ENCODE measurements at places on chromosomes 4 and X.

DNA sequence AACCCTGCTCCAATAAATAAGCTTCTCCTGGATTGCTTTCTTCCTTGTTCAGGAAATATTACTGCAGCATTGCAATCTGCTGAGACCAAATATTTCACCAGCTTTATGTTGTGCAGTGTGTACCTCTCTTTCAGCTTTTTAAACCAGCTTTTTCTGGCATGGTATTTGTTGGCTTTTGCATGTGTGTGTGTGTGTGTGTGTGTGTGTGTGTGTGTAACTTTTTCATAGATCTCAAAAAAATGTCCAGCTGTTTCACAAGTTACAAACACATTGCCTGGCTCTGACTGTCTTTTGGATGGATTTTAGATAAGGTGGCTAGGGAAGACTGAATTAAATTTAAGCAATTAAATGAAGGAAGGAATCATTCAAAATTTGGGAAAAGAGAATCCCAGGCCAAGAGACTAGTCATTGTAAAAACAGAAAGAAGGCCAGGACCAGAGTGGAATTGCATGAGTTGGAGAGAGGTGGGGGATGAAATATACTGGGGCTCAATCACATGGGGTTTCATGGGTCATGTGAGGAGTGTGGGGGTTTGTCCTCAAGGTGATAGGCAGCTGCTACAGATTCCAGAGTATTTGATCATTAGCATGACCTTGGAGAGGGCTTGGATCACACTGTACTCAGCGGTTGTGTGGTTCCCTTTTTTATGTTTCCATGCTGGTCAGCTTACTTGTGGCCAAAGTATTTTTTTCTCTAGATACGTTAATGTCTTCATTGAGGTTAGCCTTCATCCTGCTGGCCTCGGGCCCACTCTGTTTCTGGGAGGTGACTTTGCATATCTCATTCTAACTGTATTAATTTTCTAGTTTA is 357.7 kb upstream of the BOD1L1 start:
- no peak for DNase-seq

DNA sequence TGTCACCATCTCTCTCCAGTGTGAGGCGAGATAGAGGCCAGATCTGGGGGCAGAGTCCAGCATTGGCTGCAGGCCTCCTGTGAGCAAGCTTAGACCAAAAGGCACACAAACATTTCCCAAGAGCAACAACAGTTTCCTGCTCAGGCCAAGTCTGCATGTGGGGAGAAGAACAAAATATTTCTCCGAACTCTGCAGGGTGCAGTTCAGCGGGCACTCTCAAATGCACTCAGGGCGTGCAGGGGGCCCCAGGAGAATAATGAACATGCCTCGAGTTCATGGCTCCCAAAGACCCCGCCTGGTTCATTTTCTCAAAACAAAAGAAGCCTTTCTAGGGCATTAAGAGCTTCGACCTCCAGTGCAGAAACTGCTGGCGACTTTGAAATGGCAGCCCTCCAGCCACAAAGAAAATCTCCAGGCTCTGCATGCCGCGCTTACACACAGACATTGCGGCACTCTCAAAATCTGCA is 57.8 kb upstream of the HELT start:
- DNase-seq: peak; percentile 87

- DNase-seq: no peak
Measured at GRCh38 chr4:16693641-16694040, 204.8 kb downstream of the LDB2 start.

- DNase-seq: no peak
Measured at GRCh38 chr4:165458471-165458870, 79.7 kb downstream of the CPE start.

GRCh38 chrX:118566359-118566758 is 70.7 kb downstream of the DOCK11 start:
- DNase-seq: no peak

GRCh38 chrX:5290635-5291034 is 938.0 kb downstream of the NLGN4X start:
- DNase-seq: no peak

- no peak for DNase-seq
Measured at GRCh38 chr4:3010998-3011397, 47.6 kb downstream of the GRK4 start.

- DNase-seq: no peak
Measured at GRCh38 chrX:150372280-150372679, 9.2 kb downstream of the MAMLD1 start.

- DNase-seq: no peak
Measured at GRCh38 chr4:14848229-14848628, 154.1 kb upstream of the CPEB2 start.

DNA sequence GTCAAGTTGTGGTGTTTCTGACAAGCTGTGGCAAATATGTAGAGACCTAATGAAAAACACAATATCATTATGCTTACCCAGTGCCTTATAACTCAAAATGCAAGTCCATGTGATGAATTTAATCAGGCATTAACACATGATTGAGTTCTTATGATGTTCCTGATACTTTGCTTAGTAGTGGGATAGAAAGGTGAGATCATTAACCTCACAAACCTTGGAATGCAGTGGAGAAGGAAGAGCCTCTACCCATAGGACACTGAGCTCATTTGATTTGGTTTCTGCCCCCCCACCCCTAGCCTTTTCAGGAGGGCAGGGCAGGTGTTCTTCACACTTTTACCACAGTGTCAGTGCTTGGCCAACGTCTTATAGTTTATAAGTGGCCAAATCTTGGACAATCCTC is 683.6 kb upstream of the CPEB2 start:
- no peak for DNase-seq

GRCh38 chrX:45824471-45824870 is 623.8 kb upstream of the DIPK2B start:
- no peak for DNase-seq

- DNase-seq: no peak
Measured at GRCh38 chrX:118355225-118355920, 9.5 kb downstream of the WDR44 start.

DNA sequence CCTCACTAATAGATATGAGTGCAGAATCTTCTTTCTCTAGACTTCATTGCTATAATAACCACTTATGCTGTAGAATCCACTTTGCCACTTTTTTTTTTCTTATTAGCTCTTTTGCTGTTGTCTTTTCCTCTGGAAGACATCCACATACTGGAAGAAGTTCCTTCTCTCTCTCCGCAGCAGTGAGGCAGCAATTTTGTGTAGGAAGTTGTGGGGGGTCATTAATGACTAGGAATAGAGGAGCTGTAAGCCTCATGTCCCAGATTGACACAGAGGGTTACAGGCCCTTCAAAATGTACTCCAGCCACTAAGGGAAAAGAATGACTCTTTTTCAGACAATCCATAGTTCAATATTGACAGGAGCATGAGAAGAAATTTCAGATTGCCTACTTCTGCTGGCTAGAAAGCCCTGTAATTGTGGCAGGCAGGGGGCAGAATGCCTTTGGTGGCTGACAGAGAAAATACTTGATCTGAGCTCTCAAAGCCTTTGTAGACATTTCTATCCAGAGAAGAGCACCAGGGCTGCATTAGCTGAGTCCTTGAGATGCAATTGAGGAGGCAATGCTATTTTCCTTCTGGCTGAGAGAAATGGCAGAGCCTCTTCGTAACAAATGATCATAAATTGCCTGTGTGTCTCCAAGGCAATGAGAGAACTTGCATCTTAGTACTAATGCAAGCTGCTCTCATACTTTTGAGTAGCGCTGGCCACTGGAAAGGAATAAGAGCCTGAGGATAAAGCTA is 856.2 kb downstream of the STIM2 start:
- DNase-seq: no peak

DNA sequence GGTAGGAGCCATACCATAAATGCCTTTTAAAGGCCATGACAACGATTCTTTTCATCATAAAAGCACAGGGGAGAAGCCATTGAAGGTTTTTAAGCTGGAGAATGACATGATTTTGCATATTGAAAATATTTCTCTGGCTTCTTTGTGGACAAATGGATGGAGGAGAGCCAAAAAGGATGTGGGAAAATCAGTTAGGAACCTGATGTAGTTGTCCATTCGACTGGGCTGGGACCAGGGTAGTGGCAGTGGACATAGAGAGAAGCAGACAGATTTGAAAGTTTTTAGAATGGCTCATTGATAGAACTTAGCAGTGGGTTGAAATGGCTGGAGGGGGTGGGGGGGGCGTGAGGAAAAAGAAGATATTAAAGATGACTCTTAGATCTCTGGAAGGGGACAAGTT is 19.7 kb upstream of the MSN start:
- DNase-seq: no peak

DNA sequence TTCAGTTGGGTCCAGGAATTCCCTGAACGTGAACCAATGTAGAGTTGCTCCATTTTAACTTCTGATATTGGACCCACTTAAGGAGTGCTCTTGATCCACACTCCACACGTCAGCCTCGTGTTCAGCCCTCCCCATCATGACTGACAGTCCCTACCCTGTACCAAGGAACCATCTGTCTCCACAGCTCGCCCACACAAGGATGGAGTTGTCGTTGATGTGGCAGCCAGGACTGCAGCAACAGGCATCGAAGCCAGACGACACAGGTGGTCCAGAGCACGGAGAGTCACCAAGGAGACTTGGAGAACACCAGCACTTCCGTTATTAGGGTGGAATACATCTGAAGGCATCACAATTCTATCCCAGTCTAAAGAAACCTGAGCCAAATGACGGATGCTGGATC is 472.1 kb upstream of the NR3C2 start:
- DNase-seq: no peak

GRCh38 chr4:94536049-94536448 is 84.3 kb downstream of the PDLIM5 start:
- no peak for DNase-seq

DNA sequence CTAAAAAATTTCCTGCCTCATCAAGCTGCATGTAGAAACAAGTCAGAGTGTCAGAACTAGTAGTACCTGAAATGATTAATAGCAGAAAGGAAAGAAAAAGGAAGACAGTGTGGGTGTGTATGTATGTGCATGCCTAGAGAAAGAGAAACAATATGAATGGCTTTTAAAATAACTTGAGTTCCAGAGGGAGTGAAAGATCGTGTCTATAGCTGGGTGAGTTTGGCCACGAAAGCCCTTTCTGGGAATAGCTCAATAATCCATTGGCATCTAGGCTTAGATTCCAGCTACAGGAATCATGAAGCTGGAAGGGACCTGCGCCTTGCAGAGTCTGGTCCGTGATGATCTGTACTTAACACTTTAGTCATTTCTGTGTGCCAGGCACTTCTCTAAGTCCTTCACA is 195.6 kb downstream of the RAPGEF2 start:
- DNase-seq: no peak

DNA sequence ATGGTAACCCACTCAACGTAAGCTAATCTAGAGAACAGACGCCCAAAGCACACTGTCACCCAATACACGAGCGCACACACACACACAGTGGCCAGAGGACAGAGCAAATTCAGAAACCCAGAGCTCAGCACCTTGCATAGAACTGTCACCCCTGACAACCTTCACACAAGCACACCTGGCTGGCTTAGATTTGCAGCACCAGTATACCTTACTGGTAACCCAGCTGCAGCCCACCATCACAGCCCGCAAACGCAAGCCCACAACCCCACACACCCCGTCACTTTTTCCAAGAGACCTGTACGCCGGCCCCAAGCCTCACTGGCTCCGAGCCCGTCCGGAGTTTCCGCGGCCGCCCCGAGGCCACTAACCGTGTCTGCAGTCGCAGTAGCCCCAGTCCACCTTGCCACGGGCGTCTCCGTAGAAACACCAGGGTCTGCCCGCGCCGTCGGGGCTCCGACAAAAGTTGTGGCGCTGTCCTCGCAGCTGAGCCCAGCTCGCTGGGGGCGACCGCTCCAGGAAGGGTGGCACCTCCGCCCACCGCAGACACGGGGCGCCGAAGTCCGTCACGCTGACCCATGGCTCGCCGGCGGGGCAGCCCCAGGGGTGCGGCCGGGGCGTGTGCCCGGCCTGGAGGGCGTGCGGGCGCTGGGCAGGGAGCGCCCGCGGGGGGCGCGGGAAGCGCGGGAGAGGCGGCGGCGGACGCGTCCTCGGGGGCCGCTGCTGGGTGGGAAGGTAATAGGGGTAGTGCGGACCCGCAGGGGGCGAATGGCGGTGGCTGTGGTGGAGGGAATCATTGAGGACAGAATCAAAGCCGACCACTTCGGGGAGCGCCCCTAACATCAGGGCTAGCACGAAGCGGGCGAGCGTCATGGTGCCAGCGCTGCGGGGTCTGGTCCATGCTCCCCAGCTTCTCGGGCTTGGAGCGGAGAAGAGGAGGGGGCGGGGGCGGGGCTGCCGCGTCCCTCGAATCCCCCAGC is 664 bp downstream of the PRSS12 start:
- peak; percentile 63 for DNase-seq
